ENCODE measurements at places on chromosomes 1 and 21. TPM values are rescaled to one million over a fixed set of nuclear protein-coding genes. Genes with fewer than 3 reads are reported as not detected.

- no peak overlapping the region for H3K4me3 ChIP-seq
- H3K27ac ChIP-seq: peak overlapping the region; percentile 48
- H3K4me1 ChIP-seq: peaks cover 17% of the 10 kb centered on the region
- H3K36me3 ChIP-seq: no peaks in the 10 kb centered on the region
- DNase-seq: peak; percentile 77
- H3K27me3 ChIP-seq: no peaks in the 10 kb centered on the region
Observed at GRCh38 chr1:151443846-151444782, 15.2 kb downstream of the POGZ start.

DNA sequence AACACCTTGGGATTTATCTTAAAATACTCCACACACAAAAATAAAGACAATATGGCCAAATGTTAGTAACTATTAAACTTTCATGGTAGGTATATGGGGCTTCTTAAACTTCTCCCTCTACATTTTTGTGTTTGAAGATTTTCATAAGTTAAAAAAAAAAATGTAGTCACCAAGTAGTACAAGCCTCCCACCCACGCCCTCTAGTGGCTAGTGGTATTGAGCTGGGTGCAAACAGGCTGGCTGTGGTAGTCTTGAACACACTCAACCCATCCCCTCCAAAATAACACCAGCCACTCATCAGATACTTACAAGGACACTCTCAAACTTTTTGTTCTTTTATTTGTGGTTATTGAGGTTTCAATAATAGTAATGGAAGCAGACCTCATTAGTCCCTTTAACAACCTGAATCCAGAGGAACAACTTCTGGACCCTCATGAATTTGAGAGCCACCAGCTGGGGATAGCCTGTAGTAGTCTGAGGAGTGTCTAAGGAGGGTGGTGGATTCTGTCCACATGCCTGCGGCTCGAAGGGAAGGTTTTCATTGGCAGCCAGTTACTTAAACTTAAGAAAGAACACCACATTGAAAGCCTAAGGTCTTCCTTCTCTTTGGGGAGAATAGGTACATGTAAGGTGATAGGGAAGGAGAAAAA, 15.6 kb downstream of the RD3 start:
- H3K4me3 ChIP-seq: no peak overlapping the region
- peaks cover 4% of the 10 kb centered on the region for H3K4me1 ChIP-seq
- no peaks in the 10 kb centered on the region for H3K36me3 ChIP-seq
- H3K27me3 ChIP-seq: peaks cover 18% of the 10 kb centered on the region

GRCh38 chr1:186943891-186944686, 115.3 kb downstream of the PLA2G4A start:
- no peak overlapping the region for H3K27ac ChIP-seq
- no peak for DNase-seq
- no peaks in the 10 kb centered on the region for H3K36me3 ChIP-seq
- H3K27me3 ChIP-seq: no peaks in the 10 kb centered on the region
- no peak overlapping the region for H3K4me3 ChIP-seq
- no peaks in the 10 kb centered on the region for H3K4me1 ChIP-seq

GRCh38 chr1:115426231-115426771, 88.3 kb upstream of the NGF start:
- no peaks in the 10 kb centered on the region for H3K36me3 ChIP-seq
- H3K4me3 ChIP-seq: no peak overlapping the region
- no peaks in the 10 kb centered on the region for H3K27me3 ChIP-seq
- DNase-seq: no peak

DNA sequence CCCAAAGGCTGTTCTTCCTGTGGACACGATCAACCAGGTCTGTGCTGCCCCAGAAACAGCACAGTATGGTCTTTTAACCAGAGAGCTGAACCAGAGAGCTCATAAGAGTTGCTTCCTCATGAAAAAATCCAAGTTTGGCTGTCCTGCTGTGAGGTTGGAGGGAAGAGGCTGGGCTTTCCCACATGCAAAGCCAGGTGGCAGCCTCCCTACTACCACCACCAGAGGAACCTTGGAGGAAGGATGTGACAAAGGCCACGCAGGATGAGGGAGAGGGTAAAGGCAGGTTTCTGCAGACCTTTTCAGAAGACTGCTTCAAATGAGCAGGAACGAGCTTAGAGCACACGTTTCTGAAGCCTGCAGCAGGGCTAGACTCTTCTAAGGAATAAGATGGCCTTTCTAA, 27.1 kb downstream of the FAM78B start:
- H3K27ac ChIP-seq: no peak overlapping the region
- no peaks in the 10 kb centered on the region for H3K27me3 ChIP-seq
- H3K4me1 ChIP-seq: no peaks in the 10 kb centered on the region
- no peak for DNase-seq
- no peaks in the 10 kb centered on the region for H3K36me3 ChIP-seq

DNA sequence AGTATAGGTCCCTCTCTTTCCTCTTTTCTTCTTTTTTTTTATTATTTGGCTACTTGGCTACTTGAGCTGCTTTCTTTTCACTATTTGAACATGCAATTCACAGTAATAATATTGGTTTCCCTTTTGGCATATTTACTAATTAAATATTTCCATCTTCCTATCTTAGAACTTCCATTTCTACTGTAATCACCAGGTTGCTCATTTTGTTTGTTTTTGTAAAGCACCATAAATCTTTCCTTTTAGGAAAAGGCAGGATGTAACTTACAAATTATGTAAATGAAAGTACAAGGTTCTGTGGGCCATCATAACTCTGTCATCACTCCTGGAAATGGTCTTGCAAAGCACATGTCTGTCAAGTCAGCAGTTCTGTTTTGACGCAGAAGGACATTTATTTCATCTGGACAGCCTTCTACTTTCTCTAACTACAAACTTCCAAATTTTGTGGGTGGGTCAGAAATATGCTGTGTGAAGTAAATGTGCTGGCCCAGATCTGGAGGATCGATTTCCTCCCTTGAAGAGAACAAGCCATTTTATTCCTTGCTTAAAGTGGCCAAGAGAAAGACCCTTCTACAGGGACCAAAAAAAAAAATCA, 71.7 kb upstream of the TNFSF18 start:
- H3K27me3 ChIP-seq: no peaks in the 10 kb centered on the region
- no peaks in the 10 kb centered on the region for H3K36me3 ChIP-seq
- no peak for DNase-seq
- peak overlapping the region; percentile 82 for H3K27ac ChIP-seq

GRCh38 chr21:28771790-28772501, 220.7 kb downstream of the LTN1 start:
- no peaks in the 10 kb centered on the region for H3K36me3 ChIP-seq
- no peaks in the 10 kb centered on the region for H3K4me1 ChIP-seq
- no peak overlapping the region for H3K4me3 ChIP-seq
- H3K27me3 ChIP-seq: no peaks in the 10 kb centered on the region

DNA sequence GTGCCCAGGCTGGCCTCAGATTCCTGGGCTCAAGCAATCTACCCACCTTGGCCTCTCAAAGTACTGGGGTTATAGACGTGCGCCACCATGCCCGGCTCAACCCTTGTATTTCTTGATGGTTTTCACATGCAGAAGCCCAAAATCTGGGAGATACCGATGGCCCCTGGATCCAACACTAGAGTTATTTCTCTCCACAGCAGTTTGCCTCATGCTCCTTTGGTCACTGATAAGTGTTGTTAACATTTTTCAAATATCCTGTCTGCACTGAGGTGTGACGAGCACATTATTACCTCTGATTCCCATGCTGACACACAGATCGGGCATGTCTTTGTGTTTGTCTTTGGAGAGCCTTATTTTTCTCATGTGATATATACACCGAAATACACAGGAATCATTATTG, 107.0 kb downstream of the KIF26B start:
- H3K4me3 ChIP-seq: no peak overlapping the region
- H3K27ac ChIP-seq: no peak overlapping the region
- DNase-seq: no peak

- H3K27me3 ChIP-seq: no peaks in the 10 kb centered on the region
- no peak overlapping the region for H3K4me3 ChIP-seq
- no peaks in the 10 kb centered on the region for H3K4me1 ChIP-seq
Observed at GRCh38 chr1:75010547-75010946, 123.6 kb upstream of the LHX8 start.

DNA sequence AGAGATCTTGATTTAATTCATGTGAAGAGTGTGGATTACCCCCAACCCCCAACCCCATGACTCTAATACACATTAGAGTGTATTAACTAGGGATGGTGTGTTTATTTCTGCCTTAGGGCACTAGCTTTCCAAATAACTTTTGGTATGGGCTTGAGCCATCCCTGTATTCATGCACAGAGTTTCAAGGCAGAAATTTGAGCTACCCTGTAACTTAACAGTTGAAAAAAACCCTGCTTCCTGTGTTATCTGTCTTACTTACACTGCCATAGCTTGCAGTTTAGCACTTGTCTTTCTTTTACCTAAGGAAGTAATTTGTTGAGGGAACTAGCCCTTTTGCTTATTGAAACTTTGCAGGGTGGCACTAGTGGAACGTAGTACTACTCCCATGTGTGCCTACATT, 6.3 kb downstream of the SRSF11 start:
- no peak for DNase-seq
- peaks cover 40% of the 10 kb centered on the region for H3K4me1 ChIP-seq
- H3K27me3 ChIP-seq: no peaks in the 10 kb centered on the region
- peaks cover 34% of the 10 kb centered on the region for H3K36me3 ChIP-seq

DNA sequence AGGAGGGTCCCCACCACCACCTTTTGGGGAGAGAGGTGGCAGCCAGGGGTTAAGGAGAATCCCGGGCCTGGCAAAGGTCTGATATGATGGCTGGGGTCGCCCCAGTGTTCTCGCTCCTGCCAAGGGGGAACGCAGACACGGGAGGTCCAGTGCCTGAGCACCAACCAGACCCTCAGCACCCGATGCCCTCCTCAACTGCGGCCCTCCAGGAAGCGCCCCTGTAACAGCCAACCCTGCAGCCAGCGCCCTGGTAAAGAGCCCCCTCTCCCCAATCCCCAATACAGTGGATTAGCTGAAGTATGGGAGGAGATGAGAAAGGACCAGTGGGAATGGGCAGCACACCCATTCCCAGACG, 10.4 kb downstream of the ADAMTSL4 start:
- peaks cover 33% of the 10 kb centered on the region for H3K4me1 ChIP-seq
- H3K4me3 ChIP-seq: no peak overlapping the region
- peak overlapping the region; percentile 98 for H3K27ac ChIP-seq
- H3K27me3 ChIP-seq: no peaks in the 10 kb centered on the region

DNA sequence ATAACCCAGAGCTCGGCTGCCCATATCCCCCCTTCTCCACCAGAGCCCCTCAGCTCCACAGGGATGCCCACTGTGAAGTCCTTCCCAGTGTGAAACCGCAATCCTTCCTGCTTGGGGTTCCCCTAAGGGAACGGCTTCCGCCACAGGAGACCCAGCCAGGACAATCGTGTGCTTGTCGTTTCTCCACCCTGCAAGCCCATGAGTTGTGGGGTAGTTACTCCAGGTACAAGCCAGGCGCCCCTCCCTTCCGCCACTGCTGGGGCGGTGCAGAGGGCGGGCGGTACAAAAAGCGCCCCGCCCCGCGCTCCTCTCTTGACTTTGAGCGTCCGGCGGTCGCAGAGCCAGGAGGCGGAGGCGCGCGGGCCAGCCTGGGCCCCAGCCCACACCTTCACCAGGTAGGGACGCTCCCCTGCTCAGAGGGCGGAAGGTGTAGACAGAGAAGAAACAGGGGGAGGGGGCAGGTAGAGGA, at the start of gene TINAGL1:
TINAGL1 (plus strand) TSS at position 315 of the 469 bp plus-strand sequence. CDS start 634 bp downstream, outside the sequence.
- DNase-seq: peak; percentile 94
- H3K4me1 ChIP-seq: peaks cover 55% of the 10 kb centered on the region
- H3K27ac ChIP-seq: peak within 1 kb of the TSS; percentile 90

- H3K36me3 ChIP-seq: peaks cover 69% of the 10 kb centered on the region
- H3K27me3 ChIP-seq: no peaks in the 10 kb centered on the region
- DNase-seq: no peak
Observed at GRCh38 chr1:33329600-33330305, 8.9 kb upstream of the A3GALT2 start.

DNA sequence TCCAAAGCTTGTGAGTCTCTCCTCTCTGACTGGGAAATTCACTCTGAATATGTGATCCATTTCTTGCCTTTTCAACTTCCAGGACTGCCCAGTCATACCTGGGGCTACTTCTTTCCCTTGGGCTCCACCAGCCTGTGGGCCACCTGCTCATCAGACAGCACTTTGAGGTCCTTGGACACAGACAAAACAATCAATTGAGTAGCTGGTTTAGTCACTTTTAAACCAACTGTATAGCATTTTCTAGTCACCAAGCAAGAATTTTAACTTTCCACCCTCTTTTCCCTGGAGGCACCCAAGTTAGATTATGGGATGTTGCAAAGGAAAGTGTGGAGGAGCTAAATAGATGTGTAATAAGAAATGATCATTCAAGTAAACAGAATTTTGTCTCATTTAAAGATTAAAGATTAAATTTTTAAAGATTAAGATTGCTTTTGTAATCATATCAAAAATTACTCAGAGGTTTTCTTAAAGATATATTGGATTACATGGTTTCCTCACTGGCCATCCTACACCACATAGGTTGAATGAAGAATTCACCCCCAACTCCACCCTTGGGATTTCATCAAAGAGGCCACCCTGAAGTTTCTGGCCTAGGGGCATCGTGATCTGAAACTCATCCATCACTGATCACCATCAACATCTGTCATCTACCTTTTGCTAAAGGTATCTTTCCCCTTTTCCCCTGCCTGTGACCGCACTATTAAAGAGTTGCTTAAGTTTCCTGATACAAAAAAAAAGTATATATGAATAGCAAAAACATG, 219.2 kb upstream of the NR5A2 start:
- no peak for DNase-seq
- H3K4me3 ChIP-seq: no peak overlapping the region
- H3K4me1 ChIP-seq: no peaks in the 10 kb centered on the region
- H3K27me3 ChIP-seq: no peaks in the 10 kb centered on the region

DNA sequence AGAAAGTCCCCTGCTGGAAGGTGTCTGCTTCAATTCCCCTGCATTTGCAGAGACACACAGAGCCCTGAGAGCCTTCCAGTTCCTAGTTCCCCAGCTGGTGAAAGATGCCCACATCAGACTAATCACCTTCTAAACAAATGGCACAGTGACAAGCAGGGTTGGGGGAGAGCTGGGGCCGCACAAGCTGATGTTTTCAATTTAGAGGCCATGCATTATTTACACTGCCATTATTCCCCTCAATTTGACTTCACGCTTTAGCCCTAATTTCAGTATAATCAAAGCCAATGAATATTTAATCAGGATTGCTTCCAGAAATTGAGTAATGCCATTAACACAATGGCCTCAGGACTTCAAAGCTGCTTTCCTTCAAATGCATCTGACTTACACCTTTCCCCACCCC, 81.5 kb downstream of the BEND5 start:
- H3K27me3 ChIP-seq: no peaks in the 10 kb centered on the region
- no peak overlapping the region for H3K27ac ChIP-seq
- DNase-seq: no peak
- no peaks in the 10 kb centered on the region for H3K36me3 ChIP-seq
- no peak overlapping the region for H3K4me3 ChIP-seq
- H3K4me1 ChIP-seq: no peaks in the 10 kb centered on the region

DNA sequence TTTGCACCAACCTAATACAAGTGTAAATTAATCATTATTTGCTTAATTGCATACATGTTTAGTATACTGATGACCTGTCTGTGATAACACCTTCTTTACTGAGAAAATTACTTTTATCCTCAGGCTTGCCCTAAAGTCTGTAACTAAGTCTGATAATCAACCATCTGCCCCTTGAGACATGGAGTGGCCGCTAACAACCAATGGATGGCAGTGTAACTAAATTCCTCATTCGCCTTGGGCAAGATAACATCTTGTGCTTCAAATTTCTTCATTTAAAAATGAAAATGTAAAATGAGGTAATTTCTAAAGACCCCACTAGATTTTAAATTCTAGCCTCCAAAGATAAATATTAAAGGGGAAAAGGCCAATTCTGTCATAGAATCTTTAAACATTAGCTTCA, 85.1 kb downstream of the ENAH start:
- no peak overlapping the region for H3K27ac ChIP-seq
- no peaks in the 10 kb centered on the region for H3K27me3 ChIP-seq
- H3K4me3 ChIP-seq: no peak overlapping the region
- H3K4me1 ChIP-seq: peaks cover 5% of the 10 kb centered on the region

The KRTAP19-1 gene
- total RNA-seq: not detected

The SUMO3 gene
- total RNA-seq: 18.3 TPM

The ANGPTL3 gene
- total RNA-seq: not detected

The AIM2 gene
- total RNA-seq: not detected

The NECTIN4 gene
- total RNA-seq: not detected

All from transverse colon (tissue), 4 donors.